BJ (cell line): ENCODE measurements at places on chromosomes 11 and 22.
A peak's percentile ranks its signal among the peaks of the same experiment; 100 is the strongest.

GRCh38 chr22:37151401-37151800 is 1.7 kb upstream of the IL2RB start:
- DNase-seq = no peak

GRCh38 chr11:17714356-17714854 is 5.0 kb upstream of the MYOD1 start:
- DNase-seq = no peak

DNA sequence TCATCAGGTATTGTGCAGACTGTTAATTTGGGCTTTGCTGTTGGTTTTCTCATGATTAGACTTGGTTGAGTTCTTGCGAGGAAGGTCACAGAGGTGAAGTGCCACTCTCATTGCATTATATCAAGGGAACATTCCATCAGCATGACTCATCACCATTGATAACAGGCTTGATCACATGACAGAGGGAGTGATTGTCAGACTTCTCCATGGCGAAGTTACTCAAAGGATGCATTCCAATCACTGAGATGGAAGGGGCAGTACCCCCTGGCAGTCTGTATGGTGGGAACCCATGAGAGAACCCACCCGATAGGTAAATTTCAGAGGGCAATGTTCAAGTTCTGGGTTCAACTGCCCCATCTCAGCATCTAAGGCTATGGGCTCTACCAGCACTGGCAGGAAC is 19.4 kb upstream of the P2RY2 start:
- DNase-seq = no peak

GRCh38 chr11:132685174-132685611 is 847.1 kb downstream of the OPCML start:
- DNase-seq = peak; percentile 39

DNA sequence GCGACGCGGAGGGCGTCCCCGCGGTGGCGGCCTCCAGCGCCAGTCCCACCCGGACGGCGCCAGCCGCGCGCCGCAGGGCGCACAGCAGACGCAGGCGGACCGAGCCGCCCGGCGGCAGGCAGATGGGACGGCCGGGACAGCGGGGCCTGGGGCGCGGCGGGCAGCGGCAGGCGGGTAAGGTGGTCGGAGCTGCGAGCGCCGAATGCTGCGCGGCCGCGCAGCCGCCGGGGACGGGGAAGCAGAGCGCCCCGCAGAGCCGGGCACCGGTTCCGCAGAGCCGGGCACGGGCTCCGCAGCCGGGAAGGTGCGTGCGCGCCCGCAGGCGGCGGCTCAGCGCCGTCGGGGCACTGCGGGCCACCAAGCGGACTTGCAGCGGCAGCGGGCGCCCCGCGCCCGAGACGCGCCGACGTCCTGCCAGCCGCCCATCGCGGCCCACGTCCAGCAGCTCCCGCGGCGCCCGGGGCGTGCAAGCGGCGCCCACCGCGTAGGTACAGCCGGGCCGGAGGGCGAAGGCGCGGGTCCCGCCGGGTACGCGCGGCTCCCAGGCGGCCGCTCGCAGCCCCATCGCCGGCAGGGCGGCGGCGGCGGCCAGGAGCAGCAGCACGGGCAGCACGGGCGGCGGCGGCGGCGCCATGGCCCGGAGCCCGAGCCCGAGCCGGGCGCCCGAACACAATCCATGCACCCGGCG is 739 bp downstream of the CELSR1 start:
- DNase-seq = no peak

DNA sequence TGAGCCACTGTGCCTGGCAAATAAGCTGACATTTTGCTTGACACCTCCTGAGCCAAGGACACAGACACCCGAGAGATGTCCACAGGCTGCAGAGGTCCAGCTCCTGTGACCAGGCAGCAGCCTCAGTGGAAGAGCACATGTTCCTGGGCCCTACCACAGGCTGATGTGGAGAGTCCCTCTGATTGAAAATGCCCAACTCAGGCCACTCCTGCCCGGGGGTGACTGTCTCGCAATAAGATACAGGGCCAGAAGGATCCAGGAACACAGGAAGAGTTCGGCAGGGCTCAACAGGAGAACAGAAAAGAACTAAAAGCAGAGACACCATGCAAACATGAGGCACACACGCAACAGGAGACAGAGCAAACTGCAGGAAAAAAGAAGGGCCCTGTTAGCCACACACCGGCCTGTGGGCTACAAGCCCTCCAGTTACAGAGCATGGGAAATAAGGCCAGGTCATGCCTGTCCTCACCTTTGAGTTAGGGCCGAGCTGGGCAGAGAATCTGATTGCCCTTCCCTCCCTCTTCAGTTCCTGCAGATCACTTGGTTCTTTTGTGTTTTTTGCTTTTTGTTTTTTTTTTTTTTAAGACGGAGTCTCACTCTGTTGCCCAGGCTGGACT is 28.3 kb upstream of the MALAT1 start:
- no peak for DNase-seq

- no peak for DNase-seq
These were observed 40.4 kb downstream of the GAB4 start for GRCh38 chr22:16967453-16968217.

DNA sequence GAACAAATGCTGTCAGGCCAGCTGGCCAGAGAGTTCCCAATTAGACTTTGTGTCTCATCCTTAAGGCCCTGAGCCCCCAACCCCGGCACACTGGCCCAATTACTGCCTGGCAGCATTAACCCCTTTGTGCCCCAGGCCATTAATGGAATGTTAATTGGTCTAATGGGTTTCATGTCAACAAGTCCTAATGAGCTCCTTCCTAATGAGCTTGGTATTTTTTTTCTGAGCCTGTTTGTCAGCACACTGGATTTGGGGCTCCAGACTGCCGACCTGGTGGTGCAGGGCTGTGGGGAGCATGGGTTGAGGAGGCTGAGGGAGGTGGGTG is 148.8 kb downstream of the FEZ1 start:
- DNase-seq = no peak

GRCh38 chr22:25754527-25755202 is 12.7 kb downstream of the MYO18B start:
- no peak for DNase-seq

- no peak for DNase-seq
These were observed 5.4 kb downstream of the INPP5J start for GRCh38 chr22:31128156-31128555.

- DNase-seq = no peak
These were observed 121.7 kb downstream of the ZNF280B start for GRCh38 chr22:22386602-22387385.

DNA sequence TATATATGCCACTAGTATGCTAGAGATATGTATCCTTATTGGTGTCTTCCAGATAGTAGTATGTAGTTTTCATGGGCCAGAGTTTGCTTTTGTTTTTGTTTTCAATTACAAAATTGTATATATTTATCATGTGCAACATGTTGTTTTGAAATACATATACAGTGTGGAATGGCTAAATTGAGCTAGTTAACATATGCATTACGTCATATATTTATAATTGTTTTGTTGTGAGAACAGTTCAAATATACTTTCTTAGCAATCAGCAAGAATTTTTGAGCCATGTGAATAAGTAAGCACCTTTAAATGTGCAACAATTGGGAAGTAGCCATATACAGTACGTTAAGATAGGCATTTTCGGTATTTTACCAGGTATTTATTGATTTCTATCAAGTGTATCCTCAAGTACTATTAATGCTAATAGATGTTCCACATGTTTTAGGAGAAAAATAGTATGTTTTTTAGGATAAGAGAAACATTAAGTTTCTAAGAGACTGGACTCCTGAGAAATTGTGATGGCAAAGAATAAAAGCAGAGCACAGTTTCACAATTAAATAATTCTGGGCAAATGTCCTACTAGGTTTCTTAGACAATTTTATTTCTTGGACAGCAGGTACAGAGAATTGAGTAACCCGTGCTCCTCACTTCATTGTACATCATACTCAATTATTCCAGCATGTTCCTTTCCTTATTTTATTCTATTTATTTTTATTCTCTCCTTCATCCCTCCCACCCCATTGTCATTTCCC is 60.5 kb upstream of the SLC5A12 start:
- no peak for DNase-seq

DNA sequence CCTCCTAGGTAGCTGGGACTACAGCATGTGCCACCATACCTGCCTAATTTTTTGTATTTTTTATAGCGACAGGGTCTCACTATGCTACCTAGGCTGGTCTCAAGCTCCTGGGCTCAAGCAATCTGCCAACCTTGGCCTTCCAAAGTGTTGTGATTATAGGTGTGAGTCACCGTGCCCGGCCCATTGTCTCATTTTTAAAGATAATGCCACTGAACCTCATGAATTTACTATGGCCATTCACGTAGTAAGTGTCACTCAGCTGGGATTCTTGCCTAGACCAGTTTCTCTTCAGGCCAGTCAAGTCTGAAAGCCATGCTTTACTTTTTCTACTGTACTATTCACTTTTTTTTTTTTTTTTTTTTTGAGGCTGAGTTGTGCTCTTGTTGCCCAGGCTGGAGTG is 22.4 kb downstream of the DEPDC5 start:
- DNase-seq = no peak

DNA sequence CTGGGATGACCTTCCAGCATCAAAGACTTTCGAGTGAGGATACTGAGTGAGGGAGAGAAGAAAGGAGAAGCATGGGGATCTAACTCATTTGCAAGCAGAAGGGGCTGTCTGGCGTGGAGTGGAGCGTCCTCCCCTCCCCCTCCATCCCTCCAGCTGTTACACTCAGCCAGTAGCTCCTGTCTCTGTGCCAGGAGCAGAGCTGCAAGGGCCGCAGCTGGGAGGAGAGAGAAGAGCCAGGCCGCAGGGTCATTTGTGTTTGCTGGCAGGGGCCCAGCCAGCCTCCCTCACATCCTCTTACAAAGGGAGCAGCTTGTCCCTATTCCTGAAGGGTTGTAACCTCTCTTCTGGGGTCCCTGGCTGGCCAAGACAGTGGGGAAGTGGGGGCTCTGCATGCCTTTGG is 57.9 kb downstream of the NECTIN1 start:
- DNase-seq = peak; percentile 1

DNA sequence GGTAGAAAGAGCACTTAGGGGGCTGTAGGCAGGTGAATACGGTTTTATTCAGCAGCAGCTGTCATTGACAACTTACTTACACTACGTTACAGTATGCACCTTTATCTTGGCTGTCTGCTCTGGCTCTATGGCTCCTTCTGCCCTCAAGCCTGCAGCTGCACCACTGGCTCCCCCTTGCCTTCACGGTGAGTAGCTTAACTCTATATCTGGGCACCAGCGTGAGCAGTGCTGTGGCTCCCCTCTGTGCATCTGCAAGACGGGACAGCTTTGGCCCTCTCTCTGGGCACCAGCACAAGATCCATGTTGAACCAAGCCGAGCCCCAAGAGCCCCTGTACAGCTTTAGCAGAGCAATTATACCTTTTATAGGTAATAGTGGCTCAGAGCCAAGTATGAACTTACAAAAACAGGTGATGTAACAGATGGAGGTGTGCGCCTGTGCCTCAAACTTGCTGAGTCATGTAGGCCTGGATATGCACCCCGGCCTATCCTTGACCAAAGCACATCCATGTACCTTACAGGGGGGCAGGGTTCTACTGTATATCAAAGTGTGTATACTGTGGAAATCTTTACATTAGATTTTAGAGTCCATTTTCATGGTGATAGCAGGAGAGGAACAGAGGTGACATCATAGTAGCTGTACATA is 96.9 kb upstream of the CTSC start:
- no peak for DNase-seq

DNA sequence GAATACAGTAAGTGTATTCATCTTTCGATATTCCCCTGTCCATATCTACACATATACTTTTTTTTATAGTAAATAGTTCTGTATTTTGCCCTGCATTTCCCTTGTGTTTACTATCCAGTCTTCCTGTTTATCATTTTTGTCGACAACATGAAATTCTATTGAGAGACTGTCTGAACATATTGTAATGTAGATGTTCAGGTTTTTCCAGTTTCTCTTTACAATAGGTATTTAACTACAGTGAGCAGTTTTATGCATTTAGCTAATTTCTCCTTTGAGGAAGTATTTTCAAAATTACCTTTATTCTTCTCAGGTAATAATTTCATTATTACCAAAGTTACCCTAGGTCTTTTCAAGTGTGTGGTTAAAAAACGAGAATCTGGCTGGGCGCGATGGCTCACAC is 16.7 kb downstream of the PIK3IP1 start:
- DNase-seq = no peak

DNA sequence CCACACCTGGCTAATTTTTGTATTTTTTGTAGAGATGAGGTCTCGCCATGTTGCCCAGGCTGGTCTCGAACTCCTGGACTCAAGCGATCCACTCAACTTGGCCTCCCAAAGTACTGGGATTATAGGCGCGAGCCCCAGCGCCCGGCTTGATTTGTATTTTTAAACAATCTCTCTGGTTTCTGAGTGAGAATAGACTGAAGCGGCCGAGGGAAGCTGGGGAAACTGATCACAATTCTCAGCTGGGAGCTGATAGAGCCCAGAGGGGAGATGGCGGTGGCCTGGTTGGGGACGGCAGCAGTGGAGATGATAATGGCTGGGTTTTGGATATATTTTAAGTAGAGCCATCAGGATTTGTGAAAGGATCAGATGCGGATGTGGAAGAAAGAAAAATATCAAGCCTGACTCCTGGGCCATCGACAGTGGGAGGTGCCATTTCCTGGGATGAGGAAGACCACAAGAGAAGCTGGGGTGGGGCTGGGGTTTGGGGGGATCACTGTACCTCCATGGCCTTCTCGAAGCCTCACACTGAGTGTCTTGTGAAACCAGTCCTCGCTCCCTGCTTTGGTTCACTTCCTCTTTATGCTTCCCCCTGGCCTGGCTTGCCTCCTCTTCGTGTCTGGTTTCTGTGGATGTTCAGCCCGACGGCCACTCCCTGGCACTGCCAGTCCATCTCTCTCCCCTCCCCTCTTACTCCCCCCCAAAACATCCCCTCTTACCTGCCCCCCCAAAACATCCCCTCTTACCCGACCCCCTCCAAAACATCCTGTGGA is 51.9 kb downstream of the IGLL1 start:
- no peak for DNase-seq

DNA sequence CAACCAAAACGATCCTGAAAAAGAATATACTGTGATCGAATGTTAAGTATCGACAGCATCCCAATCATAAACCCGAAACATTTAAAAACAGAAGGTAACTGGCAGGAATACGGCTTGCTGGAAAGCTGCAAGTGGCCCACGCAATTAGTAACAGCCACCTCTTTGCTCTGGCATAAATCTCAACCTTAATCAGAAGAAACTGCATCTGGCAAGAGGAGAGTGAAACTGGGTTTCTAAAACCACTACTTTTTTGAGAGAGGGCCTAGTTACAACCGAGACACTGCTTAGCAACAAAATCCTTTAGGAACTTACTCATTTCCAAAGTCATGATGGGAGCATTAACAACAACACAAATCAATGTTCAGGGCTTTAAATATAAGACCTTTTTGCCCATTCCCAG is 7.9 kb downstream of the NCAPD3 start:
- DNase-seq = no peak

DNA sequence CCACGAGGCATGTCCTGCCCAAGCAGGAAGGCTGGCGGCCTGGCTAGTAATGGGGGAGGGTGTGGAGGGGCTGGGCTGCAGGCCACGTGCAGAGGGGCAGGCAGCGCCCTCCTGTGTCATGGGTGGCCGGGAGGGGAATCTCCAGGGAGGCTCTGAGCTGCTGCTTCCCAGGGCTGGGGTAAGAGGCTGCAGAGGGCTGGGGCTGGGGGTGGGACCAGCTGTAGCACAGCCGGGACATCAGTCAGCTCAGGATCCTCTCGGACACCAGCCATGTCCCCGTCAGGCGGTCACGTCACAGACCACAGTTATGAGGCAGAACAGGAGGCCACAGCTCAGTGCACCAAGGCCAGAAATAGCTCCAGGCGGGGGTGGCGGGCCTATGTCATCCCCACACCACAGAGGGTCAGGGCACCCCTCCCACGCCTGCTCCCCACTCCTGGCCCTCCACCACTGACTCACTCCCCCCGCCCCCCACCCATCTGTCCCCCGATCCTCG is 21.1 kb downstream of the RTN4R start:
- no peak for DNase-seq

GRCh38 chr11:45537614-45538013 is 127.8 kb downstream of the CHST1 start:
- no peak for DNase-seq

- DNase-seq = no peak
These were observed 138.6 kb downstream of the WNT7B start for GRCh38 chr22:45838305-45838887.
